Activated T-helper 1 cell treated with Interleukin-2 at 50 U/mL for 16 hours (primary cell): ENCODE measurements at places on chromosomes 2 and 18.

DNA sequence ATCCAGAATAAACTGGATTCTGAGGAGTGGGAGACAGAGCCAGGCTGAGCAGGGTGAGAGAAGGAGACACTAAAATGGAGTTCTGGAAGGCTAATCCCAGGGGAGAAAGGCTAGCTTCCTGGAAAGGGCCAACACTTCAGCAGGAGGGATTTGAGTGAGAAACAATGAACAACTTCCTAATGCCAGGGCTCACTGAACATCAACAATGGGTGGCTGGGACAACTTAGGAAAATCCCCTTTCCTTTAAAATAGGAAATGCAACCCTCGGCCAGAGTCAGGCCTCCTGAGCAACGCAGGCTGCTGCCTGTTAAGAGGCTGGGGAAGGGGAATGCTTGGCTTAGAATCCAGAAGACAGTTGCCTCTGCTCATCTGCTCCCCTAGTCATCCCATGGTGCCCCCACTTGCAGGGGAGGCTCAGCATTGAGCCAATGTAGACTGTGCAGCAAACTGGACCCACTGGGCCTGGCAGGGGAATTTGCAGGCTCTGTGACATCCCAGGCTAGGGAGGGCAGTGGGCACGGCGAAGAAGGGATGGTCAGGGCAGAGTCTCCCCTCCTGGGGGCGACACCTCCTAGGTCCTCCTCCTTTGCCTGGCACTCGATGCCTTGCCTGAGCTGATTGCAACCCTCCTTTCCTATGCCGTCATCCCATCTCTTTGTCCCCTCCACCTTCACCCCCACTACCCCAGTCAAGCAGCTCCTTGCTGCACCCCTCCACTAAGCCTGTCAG lies 182.5 kb downstream of the TNS1 start:
- no peak for DNase-seq

GRCh38 chr2:74935975-74936391 lies 22.5 kb upstream of the POLE4 start:
- DNase-seq = no peak

DNA sequence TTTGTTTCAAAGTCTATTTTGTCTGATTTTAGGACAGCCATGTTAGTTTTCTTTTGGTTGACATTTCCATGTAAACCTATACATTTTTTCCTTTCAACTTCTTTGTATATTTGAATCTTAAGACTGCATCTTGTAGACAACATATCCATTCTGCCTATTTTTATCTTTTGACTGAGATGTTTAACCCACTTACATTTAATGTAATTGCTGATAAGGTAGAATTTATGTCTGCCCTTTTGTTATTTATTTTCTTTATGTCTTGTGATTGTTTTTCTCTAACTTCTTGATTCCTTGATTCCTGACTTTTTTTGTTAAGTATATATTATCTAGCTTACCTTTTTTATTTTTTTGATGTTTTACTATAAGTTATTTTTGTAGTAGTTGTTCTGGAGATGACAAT lies 542.5 kb downstream of the SUCLG1 start:
- DNase-seq = no peak

GRCh38 chr2:179470992-179471391 lies 206.4 kb upstream of the SESTD1 start:
- no peak for DNase-seq

DNA sequence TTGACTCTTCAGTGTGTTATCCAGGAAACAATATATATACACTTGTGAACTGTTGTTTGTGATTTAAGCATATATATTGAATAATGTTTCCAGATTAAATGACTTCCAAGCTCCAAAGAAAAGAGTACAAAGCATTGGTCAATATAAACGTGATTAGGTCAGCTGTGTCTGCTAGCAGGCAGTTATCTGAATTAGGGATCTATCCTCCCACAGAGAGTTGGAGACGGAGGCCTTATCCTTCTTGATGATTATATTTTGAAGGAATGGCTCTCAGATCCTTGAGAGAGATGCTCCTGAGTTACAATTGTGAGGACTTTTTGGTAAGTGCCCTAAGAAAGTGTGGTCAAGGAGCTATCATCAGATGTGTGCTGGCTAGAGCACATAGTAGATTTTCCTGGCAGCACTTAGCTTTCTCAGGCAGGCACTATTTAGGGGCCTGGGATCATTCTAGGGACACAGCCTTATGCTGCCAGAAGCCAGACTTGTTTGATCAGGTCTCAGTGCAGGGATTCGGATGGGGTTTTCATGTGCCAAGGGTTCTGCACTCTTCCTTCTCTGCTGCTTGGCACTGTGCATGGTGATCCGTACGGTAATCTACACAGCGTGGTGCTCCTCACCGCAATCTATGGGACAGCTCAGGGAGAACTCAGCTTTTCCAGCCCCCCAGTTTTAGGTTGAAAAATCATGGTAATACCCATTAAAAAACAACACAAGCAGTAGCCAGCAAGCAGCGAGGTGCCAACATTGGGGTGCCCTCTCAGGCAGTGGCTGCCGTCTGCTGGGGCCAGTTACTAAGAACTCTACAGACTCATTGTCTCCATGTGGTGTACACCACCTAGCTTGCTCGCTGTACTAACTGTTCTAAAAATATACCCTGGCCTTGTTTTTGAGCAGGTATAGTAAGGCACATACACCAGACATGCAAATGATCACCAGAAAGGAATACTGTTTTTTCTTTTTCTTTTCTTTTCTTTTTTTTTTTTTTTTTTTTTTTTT lies 8.0 kb upstream of the ZDBF2 start:
- no peak for DNase-seq

- no peak for DNase-seq
Observed at GRCh38 chr2:130987519-130988425, 105.5 kb downstream of the FAM168B start.

- DNase-seq = no peak
Observed at GRCh38 chr2:59694176-59694575, 859.3 kb downstream of the BCL11A start.

- DNase-seq = no peak
Observed at GRCh38 chr2:65291216-65292105, 63.8 kb downstream of the ACTR2 start.

GRCh38 chr18:68972176-68972575 lies 174.3 kb downstream of the CCDC102B start:
- no peak for DNase-seq

DNA sequence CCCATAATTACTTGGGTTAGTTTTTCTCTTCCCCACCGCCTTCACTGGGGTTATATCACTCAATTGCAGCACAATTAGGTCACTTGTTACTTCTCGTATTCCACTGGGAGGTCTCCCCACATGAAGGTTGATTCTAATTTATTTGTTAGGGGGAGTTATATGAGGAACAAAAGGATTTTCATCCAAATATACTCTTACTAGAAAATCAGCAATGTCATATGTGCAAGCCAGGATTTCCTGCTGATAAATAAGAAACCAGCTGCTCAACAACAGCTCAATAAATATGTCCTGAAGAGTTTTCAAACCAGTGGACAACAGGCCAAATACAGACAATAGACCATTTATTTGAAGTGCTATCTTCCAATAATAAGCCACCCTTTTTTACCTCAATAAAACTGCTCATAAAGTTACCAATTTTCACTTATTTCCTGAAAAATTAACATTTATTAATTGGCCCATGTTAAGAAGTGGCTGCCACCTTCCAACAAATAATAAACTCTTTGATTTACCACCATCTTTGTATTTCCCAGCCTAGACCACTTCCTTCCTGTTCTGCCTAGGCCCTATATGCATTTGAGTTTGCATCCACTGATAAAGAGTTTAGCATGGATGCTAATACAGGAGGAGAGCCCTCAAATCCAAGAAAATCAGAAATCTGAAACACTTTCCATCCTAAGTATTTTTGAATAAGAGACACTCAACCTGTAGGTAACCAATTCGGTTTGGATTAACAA lies 184.4 kb upstream of the SLC39A10 start:
- no peak for DNase-seq
